Bronchial epithelial cell (primary cell): ENCODE measurements at places on chromosomes 13 and 19.

GRCh38 chr13:51935326-51936171 lies 73.8 kb downstream of the CCDC70 start:
- peak; percentile 20 for DNase-seq

DNA sequence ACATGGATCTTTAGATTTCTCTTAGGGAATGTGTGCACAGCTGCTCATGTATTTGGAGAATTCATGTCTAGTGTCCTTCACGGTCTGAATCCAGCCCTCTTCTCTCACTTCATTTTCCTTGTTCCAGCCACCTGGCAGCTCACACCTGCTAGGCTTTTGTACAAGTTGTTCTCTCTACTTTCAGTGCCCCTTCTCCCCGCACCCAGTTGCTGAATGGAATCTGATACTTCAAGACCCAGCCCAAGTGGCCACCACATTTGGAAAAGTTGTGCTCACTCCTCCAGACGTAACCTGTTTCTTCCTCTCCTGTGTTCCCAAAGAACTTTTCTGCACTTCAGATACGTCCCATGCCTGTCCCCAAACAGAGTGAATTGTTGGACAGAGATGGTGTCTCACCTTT lies 235.6 kb downstream of the SHISA2 start:
- no peak for DNase-seq

GRCh38 chr19:49431330-49431749 lies 6.2 kb downstream of the GFY start:
- DNase-seq: no peak

DNA sequence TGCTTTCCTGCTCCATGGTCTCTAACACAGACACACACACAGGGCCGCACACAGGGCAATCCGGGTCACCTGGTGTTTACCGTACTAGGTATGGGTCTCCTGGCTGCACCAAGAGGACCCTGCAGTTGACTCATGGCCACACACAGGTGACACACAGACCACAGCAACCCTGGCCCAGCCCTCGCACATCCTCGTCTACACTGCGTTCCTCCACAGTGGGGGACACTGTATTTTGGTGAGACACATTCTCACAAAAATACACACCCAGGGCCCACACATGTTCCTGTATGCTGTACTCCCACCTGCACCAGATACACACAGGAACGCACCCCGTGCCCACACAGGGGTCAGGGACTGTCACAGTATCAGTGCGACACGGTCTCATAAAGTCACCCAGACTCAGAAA lies 12.8 kb downstream of the PDE4A start:
- no peak for DNase-seq

GRCh38 chr13:101127741-101128353 lies 288.5 kb downstream of the NALCN start:
- DNase-seq: peak; percentile 61

- DNase-seq: peak; percentile 95
Observed at GRCh38 chr13:21657538-21657937, 13.3 kb upstream of the FGF9 start.

DNA sequence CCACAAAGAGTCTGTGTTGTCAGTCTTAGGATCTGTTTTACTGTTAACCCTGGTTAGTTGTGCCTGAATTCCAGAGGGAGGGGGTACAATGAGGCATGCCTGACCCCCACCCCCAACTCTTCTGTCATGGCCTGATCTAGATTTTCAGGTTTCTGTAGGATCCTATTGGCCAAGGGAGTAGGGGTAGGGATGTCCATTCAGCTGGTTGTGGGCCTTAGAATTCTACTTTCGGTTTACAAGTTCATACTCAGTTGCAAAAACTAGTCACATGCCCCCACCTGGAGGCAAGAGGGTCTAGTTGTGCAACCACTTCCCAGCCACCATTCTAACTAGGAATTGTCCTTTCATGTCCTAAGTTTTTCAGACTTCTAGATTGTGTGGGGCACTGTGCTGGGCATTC lies 94.3 kb upstream of the MBNL2 start:
- no peak for DNase-seq

GRCh38 chr13:35812736-35813135 lies 318.4 kb downstream of the DCLK1 start:
- DNase-seq: no peak

DNA sequence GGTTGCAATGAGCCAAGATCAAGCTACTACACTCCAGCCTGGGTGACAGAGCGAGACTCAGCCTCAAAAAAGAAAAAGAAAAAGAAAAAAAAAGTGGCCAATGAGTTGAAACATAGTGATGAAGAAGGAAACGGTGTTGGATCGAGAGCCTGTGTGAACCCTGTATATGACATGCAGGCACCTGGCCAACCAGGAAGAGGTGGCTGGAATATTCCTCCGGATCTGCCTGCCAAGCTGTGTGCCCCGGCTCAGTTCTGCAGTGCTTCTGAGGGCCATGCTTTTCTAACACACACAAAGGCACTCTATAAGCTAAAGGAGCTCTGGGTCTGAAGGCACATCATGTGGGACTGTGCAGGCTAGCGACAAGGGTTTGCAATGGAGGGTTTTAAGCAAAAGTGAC lies 3.7 kb upstream of the ZNF444 start:
- DNase-seq: no peak

DNA sequence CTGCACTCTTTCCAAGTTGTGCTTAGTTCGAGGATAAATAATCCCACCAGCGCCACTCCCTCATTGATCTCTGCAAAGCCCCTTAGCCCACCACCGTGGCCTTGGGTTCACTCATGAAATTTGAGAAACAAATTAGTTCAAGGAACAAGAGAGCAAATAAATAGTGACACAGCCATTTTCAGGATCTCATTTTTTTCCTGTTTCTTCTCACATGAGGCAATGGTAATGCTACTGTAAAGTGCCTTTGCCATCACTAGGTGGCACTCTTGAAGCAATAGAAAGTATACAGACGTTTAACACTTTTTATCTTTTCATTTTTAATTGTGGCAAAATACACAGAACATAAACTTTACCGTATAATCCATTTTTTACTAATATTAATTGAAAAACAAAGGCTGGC lies 76.8 kb upstream of the ZNF835 start:
- DNase-seq: peak; percentile 4

DNA sequence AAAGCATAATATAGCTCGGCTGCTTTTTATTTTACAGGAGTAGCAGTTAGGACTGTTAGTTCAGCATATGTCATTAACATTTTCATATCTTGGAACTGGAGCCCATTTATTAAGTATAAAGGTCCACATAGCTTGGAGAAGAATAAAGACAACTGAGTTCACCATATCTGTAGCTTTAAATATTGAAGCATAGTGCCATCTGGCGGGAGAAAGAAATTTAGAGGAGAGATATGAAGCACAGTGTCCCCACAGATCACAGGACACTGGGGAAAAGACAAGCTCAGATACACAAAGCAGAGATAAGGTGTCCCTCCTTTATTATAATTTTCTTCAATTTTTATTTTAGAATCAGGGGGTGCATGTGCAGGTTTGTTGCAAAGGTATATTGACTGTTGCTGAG lies 104.7 kb upstream of the FREM2 start:
- peak; percentile 41 for DNase-seq

- DNase-seq: no peak
Observed at GRCh38 chr19:48715681-48716171, 3.8 kb downstream of the MAMSTR start.

GRCh38 chr19:35135389-35135909 lies 590 bp upstream of the LGI4 start:
- DNase-seq: no peak

DNA sequence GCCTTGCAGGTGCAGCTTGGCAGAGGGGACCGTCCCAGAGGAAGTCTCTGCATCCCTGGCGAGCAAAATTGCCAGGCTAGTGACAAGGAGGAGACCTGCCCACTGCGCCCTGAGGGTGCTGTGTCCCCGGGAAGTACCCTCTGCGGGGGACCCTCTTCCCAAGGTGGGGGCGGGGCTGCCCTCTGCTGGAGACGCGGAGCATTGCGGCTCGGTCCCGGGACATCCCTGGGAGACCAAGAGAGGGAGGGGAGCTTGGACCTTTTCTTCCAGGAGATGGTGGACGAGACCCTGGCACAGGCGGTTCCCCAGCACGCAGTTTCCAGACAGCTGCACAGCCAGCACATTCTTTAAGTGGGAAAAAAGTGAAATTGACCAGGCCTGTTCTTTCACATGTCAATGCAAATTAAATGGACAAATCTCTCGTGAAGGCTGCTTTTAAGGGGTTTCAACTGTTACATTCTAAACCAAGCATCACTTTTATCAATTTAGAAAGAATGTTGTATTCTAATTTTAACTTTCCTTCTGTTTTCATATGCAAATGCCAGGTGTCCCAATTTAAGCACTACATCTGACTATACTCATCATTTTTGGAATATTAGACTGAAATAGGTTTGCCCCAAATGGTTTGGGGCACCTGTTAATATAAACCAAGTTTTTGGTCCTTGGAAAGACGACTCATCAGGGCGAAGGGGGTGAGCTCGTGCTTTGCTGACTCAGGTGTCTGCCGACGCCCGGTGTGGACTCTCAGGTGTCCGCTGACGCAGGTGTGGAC lies 60.7 kb downstream of the MCF2L start:
- DNase-seq: no peak

- no peak for DNase-seq
Observed at GRCh38 chr19:46731584-46731983, 14.3 kb upstream of the FKRP start.
